ENCODE measurements at places on chromosomes 6 and 20.

DNA sequence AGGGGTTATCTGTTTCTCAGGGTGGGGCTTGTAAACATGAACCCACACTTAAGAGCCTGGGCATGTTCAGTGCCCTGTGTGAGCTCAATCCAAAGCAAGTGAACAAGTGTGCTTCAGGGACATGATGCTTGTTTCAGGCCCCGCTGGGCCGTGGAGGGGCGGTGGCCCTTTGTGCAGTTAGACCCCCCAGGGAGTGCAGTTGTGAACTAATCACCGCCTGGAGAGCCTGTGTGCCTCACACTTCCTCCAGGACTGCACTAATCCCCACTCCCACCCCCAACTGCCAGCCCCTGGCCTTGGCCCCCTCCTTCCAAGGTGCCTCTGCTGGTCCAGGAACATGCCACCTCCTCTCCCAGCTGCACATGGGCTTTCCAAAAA lies 58.1 kb downstream of the RREB1 start:
- DNase-seq, result no peak

DNA sequence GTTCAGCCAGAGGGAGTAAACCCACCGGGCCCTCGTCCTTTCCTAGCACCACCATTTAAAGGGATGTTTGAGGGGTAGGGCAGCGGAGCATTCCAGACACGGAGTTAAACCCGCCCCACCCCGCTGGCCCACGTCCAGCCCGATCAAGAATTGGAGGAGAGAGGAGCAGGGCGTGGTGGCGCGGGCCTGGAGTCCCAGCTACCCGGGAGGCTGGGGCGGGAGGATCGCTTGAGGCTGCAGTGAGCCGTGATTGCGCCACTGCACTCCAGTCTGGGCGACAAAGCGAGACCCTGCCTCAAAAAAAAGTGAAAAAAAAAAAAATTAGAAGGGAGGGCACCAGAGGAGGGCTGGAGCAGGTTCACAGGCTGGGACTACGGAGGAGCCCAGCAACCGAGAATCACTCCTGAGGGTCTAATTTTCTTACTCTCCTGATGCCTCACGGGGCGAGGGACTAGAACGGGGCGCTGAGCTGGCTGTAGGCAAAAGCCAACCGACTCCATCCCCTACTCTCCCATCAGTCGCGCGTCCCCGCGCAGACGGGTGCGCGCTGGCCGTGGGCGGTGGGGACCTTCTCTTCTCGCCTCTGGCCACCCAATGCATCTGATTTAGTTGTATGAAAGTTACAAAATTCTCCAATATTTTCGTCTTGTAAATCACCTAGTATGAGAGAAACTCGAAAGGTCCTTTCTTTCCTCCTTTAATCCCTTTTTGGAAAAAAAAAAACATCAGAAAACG lies 6.1 kb upstream of the HSPA1B start:
- DNase-seq, result peak; percentile 86

- DNase-seq, result no peak
Measured at GRCh38 chr20:45359406-45360148, 3.4 kb upstream of the SYS1 start.

DNA sequence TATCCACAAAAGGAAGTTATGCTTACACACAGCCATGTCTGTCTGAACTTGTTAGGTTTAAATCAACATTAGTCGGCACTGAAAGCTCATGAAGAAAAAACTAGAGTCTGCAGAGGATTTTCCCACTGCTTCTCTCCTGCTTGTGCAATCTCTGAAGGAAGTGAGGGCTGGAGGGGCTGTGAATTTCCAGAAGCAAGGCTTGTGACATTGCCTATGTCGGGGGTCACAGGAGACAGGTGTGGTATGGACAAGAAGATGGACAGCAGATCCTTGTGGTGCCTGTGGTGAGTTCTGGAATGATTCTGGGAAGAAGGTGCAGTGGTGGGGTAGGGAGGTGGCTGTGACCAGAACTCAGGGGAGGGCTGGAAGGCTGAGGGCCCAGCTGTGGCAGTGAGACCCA lies 84.3 kb upstream of the TRAF3IP2 start:
- DNase-seq, result no peak

DNA sequence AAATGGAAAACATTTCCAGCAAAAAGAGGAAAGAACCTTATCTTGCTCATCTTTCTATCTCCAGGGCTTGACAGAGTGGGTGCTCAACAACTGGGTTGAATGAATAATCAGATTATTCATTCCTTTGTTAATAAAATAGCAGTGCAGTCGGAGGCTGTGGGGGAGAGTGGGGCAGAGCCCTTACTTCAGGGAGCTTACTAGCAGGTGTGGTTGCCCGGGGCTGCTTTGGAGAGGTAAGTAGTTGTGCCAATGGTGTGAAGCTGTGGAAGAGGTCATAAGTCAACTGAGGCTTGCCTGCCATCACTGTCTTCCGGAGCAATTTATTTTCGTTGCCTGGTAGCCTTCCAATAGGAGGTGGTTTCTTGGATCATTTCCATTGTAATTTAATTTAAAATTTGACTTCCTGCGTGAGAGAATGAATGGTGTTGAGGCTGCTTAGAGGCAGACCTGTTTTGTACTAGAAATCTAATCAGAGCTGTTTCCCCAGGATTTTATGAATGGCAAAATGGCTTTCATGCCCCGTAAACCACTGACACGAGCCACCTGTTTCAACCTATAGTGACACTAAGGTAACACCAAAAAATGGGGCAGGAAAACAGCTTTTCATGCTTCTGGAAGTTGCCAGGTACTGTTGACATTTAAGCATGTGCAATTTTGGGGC lies 51.4 kb downstream of the ZDHHC14 start:
- DNase-seq, result no peak

- DNase-seq, result peak; percentile 67
Measured at GRCh38 chr20:9912858-9913434, 74.1 kb upstream of the PAK5 start.

GRCh38 chr6:90538278-90539046 lies 48.4 kb downstream of the MAP3K7 start:
- DNase-seq, result no peak

DNA sequence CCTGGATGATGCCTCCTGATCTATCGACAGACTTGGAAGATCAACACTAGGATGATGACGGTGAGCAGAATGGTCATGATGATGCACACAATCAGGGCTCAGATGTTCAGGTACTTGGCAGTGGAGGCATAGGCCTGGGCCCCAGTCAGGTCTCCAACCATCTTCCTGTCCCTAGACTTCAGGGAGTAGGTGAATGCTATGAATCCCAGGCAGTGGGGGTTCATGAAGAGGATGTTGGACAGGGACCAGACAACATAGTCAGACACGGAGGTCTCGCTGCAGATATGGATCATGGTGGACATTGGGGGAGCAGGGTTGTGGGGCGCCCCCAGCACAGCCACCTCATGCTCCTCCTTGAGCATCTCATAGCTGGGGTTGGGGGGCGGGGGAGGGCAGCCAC lies 27.5 kb downstream of the HLA-F start:
- no peak for DNase-seq

- no peak for DNase-seq
Measured at GRCh38 chr20:30610029-30610693, 647.3 kb upstream of the DEFB115 start.

DNA sequence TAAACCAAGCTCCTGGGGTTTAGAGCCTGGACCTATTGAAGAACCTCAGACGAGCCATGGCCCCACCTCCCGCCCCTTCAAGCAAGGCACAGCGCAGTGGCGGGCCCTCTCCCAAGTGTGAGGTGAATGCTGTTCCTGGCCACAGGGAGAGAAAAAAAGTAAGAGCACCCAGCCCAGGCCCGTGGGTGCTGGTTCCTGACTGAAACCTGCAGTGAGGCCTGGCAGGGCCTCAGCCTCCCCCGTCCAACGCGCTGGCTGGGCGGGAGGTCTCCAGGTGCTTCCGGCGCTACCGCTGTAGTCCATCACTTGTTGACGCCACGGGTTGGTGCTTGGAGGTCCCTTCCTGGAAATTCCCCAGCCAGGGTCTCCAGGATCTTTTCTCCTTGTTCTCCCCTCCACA lies 5.5 kb upstream of the FAM83C start:
- DNase-seq, result no peak

- DNase-seq, result no peak
Measured at GRCh38 chr6:43468748-43469681, 8.4 kb upstream of the TJAP1 start.

- peak; percentile 36 for DNase-seq
Measured at GRCh38 chr6:161169696-161170095, 104.2 kb downstream of the AGPAT4 start.

DNA sequence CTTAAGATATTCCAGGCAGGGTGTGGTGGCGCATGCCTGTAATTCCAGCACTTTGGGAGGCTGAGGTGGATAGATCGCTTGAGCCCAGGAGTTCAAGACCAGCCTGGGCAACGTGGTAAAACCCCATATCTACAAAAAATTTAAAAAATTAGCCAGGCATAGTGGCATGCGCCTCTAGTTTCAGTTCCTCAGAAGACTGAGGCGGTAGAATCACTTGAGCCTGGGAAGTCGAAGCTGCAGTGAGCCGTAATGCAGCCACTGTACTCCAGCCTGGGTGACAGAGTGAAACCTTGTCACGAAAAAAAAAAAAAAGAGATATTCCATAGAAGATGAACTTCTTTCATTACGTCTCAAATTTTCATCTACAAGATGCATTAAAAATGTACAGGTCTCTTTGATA lies 46.7 kb upstream of the ISM1 start:
- DNase-seq, result no peak

GRCh38 chr6:52403627-52404026 lies 16.5 kb upstream of the EFHC1 start:
- DNase-seq, result no peak

DNA sequence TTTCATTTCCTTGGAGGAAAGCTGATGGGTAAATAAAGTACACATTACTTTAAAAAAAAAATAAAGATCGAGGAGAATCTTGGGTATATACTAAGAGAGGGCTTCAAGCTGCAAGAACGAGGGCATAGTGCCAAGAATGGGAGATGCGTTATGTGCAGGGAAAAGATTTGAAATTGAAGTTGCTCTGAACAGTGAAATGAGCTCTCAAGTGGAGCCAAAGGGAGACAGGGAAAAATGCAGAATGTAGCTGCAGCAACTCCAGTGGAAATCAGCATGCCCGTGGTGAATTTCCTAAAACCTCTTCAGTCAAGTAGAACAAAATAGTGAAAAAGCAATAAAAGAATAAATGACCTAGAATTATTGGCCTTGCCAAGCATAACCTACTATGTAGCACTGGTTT lies 11.4 kb upstream of the COL9A1 start:
- no peak for DNase-seq

GRCh38 chr6:89387516-89388201 lies 24.4 kb downstream of the RRAGD start:
- no peak for DNase-seq

DNA sequence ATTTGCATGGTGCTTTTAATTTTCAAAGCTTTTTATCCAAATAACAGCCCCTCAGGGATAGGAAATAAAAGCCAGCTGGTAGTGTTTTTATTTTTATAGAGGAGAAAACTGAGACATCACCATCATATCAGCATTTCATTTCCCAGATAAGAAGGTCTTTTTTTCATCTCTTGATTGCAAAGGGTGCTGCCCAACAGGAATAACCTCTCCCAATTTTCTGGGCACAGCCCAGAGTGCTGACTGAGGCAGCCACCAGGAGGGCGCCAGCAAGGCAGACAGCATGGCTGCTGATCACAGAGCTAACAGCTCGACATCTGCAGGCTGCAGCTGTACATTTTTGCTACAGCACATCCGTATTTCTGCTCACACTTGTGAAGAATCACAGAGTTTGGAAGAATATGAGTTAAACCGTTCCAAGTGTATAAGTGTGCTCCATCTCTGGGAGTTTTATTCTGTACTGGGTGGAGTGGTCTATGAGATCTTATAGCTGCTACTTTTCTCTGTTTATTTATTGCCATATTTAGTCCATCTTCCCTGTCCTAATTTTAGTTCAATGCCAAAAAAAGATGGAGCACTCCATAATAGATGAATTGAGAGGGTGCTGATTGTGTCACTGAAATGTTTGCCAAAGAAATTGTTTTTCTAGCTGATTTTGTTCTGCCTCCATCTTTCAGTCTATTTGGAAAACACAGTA lies 85.5 kb upstream of the C20orf144 start:
- no peak for DNase-seq

DNA sequence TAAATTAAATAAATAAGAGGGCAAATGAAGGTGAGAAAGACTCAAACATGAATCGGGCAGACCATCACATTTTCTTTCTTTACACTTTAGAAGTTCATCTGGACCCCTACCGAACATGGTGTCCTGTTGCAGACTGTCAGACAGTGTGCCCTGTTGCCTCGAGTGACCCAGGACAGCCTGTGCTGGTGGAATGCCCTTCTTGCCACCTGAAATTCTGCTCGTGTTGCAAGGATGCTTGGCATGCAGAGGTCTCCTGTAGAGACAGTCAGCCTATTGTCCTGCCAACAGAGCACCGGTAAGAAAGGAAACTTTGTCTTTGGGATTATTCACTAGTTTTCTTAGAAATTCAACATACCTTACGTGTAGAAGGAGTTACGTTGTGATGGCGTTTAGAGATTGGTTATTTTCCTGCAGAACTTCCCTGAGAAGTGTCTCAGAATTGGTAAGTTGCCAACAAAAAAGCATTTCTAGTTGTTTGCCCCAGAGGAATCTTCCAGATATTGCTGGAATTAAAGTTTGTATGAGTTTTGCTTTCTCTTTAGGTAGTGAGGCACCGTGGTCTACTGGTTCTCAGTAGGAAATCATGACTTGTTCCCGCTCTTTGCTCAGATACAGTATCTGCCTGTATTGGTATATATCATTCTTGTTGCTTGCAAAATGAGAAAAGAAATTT lies 70.1 kb downstream of the RNF144B start:
- no peak for DNase-seq

DNA sequence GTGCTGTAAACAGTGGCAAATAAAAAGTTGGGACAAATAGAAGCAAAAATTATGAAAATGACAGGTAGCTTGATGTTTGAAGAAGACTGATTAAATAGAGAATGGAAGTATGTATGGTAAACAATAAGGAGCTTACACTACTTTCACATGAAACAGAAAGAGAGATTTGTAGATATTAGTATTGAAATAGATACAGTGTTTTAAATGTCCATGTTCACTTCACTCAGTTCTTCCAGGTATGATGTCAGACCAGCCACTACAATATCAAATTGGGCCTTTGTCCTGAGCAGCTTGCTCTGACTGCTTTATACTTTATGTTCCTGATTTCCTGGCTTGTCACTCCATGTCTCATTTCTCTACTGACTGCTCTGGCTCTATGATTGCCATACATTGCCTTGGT lies 107.5 kb downstream of the CENPW start:
- DNase-seq, result no peak

- no peak for DNase-seq
Measured at GRCh38 chr6:45965007-45965406, 50.7 kb downstream of the CLIC5 start.

GRCh38 chr6:1315560-1316386 lies 3.9 kb downstream of the FOXQ1 start:
- no peak for DNase-seq

DNA sequence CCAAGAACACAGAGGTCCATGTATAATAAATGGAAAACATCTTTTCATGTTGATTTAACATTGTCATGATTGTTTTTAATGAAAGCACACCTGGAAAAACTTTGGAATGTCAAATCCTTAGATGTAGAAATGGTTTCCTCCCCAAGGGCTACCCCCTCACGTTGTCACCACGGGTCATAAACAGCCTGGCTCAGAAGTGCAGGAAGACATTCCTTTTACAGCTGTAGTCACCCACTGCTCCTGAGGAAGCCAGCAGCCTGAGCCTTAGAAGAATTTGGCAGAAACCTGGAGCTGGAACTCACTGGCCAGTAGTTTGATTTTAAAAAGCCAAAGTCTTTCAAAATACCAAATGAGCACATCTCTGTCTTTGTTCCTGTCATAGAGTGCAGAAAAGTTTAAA lies 23.7 kb downstream of the ADGRF5 start:
- DNase-seq, result no peak

All from suppressor macrophage (primary cell).